ENCODE measurements at places on chromosomes 7 and 10. TPM values are rescaled to one million over a fixed set of nuclear protein-coding genes. Genes with fewer than 3 reads are reported as not detected.

The OR2A5 gene
- not detected for total RNA-seq

The ZNF273 gene
- total RNA-seq = 11.3 TPM

The RADIL gene
- 0.65 TPM for total RNA-seq

The PRPS1L1 gene
- not detected for total RNA-seq

The C10orf71 gene
- total RNA-seq = not detected

The CASP7 gene
- total RNA-seq = 24.2 TPM

The LGI1 gene
- total RNA-seq = not detected

The MDH2 gene
- 292 TPM for total RNA-seq

The C10orf67 gene
- 0.32 TPM for total RNA-seq

The GALNT17 gene
- not detected for total RNA-seq

The ZNF33B gene
- 7.9 TPM for total RNA-seq

The SP8 gene
- not detected for total RNA-seq

The ITIH5 gene
- not detected for total RNA-seq

The ADGRA1 gene
- not detected for total RNA-seq

The CFTR gene
- total RNA-seq = not detected

The CPA1 gene
- total RNA-seq = not detected

The EVX1 gene
- total RNA-seq = not detected

The CCL24 gene
- not detected for total RNA-seq

The PRSS37 gene
- not detected for total RNA-seq

The XRCC2 gene
- total RNA-seq = 17.2 TPM

The PI4K2A gene
- 8.5 TPM for total RNA-seq

The NKX2-3 gene
- not detected for total RNA-seq

The CFAP69 gene
- 0.07 TPM for total RNA-seq

The PDE1C gene
- total RNA-seq = not detected

The KCNH2 gene
- total RNA-seq = 0.23 TPM

The SYCE1 gene
- total RNA-seq = not detected

The AKR1C2 gene
- total RNA-seq = not detected

The PGAM2 gene
- 0.49 TPM for total RNA-seq

The HYAL4 gene
- not detected for total RNA-seq

The AGMO gene
- total RNA-seq = not detected

The MYL7 gene
- not detected for total RNA-seq

The ERVW-1 gene
- not detected for total RNA-seq

The BEND7 gene
- total RNA-seq = not detected

The FLNC gene
- total RNA-seq = 0.16 TPM

The TEX36 gene
- total RNA-seq = not detected

The AIFM2 gene
- total RNA-seq = 8.2 TPM

The CYP26C1 gene
- total RNA-seq = not detected

The ENTPD1 gene
- total RNA-seq = 4.4 TPM

The MUC3A gene
- not detected for total RNA-seq

The PAOX gene
- total RNA-seq = 4.6 TPM

The OR2AE1 gene
- total RNA-seq = not detected

The ADK gene
- 56.9 TPM for total RNA-seq

The CDNF gene
- 1.5 TPM for total RNA-seq

The EMX2 gene
- not detected for total RNA-seq

The SCART1 gene
- 2.9 TPM for total RNA-seq

The SEC31B gene
- 34.2 TPM for total RNA-seq

The GRID2IP gene
- total RNA-seq = 0.18 TPM

The TRIM50 gene
- total RNA-seq = not detected

The SPAG6 gene
- total RNA-seq = not detected

The ANK3 gene
- total RNA-seq = 10.3 TPM

All from activated CD8-positive, alpha-beta T cell treated with anti-CD3 and anti-CD28 coated beads for 36 hours (primary cell).